Epithelial cell of proximal tubule (primary cell): ENCODE measurements at places on chromosomes 11 and 22. TPM values are rescaled to one million over a fixed set of nuclear protein-coding genes. Genes with fewer than 3 reads are reported as not detected.

Gene PRAME
- 1.2 and 2.2 TPM in 2 replicates for total RNA-seq

Gene ARVCF
- total RNA-seq = 53.2 and 109 TPM in 2 replicates

Gene SLC43A3
- 66.0 and 127 TPM in 2 replicates for total RNA-seq

Gene ATG13
- total RNA-seq = 45.1 and 52.9 TPM in 2 replicates

Gene TH
- 0.22 and 0.23 TPM in 2 replicates for total RNA-seq

Gene SESN3
- total RNA-seq = 1.6 and 4.9 TPM in 2 replicates

Gene CYB5R3
- total RNA-seq = 122 and 136 TPM in 2 replicates

Gene DEUP1
- 0.36 and 0.69 TPM in 2 replicates for total RNA-seq

Gene MPPED2
- 0.07 and 0.17 TPM in 2 replicates for total RNA-seq
